ENCODE measurements at places on chromosomes 16 and 17.

- DNase-seq, result no peak
These were observed 21.0 kb upstream of the ENDOV start for GRCh38 chr17:80393961-80394360.

GRCh38 chr17:4527566-4528125 lies 27.5 kb downstream of the MYBBP1A start:
- DNase-seq, result no peak

DNA sequence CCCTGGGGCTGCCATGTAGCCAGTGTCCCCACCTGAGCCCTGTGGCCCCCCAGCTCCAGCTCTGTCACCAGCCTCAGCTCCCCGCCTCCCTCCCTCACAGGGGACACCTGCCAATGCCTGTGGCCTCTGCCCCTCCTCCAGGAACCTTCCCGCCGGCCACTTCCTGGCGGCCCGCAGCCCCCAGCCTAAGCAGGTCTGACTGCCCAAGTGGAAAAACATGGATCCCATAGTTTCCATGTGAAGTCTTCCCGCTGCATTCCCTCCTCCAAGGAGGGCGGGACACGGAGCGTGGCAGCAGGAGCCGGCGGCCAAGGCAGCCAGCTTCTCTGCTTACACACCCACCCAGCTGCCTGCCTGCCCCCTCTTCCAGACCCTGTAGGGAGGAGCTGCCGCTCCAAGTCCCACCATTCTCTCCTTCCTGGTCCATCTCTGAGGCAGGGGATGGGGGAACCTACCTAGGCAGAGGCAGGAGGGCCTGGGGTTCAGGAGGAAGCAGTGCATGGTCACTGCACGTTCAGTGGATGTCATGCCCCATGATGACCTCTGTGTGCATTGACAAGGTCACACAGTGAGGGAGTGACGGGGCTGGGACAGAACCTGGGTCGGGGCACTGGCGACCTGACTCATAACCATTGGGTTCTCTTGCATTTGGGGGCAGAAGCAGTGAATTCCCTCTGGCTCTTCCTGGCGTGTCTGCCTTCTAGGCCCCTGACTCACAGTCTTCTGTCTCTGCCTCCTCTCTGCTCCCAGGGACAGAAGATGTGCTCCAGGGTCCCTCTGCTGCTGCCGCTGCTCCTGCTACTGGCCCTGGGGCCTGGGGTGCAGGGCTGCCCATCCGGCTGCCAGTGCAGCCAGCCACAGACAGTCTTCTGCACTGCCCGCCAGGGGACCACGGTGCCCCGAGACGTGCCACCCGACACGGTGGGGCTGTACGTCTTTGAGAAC lies 8.7 kb downstream of the VASN start:
- DNase-seq, result no peak

- peak; percentile 79 for DNase-seq
These were observed 8.2 kb downstream of the CAVIN1 start for GRCh38 chr17:42414704-42415409.

DNA sequence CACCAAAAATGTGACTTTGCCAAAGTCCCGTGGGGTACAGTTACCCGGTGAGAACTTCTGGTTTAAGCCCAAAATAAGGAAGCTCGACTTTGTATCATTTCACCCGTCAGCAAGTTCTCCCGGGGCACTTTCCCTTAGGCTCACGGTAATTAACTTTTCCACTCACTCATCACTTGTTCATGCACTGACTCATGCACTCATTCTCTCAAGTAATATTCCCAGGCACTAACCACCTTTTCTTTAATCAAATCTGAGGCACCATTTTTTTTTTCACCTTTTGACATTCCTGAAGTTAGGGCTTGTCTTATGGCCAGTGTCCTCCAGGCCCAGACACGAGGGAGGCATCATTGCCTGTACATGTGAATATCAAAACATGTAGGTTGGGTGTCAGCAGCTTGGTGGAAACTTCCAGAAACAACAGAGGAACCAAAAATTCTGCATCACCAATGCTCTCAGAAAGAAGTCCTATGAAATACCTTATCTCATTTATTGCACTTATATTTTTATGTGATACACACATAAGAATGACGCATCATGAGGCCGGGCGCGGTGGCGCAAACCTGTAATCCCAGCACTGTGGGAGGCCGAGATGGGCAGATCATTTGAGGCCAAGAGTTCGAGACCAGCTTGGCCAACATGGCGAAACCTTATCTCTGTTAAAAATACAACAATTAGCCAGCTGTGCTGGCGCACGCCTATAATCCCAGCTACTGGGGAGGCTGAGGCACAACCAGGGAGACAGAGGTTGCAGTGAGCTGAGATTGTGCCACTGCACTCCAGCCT lies 36.1 kb upstream of the ATP2C2 start:
- no peak for DNase-seq

GRCh38 chr17:36510636-36511035 lies 24.0 kb downstream of the MYO19 start:
- no peak for DNase-seq

- DNase-seq, result no peak
These were observed 304.7 kb downstream of the ZFHX3 start for GRCh38 chr16:72743011-72743761.

DNA sequence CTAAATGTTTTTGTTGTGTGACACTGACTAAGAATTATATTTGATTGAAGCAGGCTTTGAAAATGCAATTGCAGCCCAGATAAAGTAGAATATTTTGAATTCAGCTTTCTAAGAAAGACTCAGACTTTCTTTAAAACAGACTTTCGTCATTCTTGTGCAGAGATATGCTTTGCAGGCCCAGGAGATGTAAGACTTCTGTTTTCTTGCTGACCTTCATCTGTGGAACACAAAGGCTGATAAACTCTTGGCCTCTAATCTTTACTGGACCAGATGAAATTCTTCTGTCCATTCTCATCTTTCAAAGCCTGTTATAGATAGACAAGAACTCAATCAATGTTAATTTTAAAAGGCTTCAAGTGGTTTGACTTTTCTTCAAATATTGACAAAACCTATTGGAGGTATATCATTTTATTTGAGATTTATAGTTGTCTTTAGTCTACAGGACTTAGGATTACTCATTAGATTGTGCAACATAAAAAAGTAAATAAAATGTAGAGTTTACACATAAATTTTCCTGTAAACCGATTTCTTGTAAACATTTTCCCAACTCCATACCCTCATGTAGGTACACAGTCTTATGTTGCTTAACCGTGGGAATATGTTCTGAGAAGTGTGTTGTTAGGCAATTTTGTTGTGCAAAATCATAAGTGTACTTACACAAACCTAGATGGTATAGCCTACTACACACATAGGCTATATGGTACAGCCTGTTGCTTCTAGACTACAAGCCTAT lies 94.2 kb downstream of the MAP2K4 start:
- DNase-seq, result no peak

DNA sequence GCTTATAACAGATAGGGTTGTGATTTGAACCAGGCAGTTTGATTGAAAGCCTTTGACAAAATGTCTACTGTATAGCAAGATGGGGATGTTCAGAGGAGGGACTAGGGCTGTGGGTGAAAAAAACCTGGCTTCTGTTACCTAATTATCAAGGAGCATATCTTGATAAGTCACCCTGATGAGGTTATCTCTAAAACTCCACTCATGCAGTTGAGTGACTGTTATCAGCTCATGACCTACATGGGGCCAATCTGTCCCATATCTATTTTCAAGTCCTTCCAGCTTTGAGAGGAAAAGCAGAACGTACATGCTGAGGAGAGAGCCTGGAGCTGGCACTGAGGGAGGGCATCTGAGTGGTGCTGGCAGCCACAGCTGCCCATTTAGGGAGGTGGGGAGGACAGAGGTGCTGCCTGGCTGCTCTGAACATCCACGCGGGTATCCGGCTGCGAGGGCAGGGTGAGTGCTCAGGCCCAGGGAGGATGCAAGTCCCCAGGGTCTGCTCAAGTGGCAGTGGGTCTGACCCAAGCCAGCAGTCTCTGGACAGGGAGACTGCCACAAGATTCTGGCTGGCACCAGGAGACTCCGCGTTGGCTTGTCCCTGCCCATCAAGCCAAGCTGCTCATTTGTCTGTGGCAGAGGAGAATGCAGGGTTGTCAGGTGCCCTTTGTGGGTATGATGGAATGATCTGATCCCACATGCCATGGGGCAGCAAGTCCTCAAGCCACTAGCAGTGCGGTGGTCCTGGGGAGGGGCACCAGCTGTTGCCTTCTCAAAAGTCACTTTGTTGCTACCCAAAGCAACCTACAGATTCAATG lies 29.2 kb downstream of the ATPAF2 start:
- DNase-seq, result no peak

DNA sequence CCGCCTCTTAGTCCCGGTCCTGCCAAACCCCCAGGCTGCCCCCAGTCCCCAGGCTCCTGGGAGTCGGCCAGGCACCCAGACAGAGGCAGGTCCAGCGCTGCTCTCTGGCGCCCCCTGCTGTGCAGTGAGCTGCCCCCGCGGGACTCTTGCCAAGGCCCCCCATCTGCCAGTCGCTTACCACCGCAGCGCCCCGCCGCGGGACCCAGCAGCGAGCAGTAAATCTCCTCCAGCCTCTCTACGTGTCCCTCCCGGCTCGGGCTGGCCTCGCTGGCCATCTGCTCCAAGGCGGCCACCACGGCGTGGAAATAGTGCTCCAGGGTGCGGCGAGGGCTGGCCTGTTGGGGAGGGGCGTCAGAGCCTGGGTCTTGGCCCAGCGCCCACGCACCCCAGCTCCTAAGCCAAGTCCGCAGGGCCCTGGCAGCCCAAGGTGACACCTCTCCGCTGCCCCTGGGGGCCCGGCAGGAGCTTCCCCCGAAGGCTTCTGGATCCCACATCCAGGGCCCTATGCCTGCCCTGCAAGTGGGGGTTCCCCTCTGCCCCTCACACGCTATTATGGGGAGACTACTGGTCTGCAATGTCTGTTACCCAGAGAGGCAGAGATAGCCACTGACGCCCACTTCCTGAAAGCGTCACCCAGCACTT lies 33.7 kb upstream of the MFSD6L start:
- peak; percentile 68 for DNase-seq

DNA sequence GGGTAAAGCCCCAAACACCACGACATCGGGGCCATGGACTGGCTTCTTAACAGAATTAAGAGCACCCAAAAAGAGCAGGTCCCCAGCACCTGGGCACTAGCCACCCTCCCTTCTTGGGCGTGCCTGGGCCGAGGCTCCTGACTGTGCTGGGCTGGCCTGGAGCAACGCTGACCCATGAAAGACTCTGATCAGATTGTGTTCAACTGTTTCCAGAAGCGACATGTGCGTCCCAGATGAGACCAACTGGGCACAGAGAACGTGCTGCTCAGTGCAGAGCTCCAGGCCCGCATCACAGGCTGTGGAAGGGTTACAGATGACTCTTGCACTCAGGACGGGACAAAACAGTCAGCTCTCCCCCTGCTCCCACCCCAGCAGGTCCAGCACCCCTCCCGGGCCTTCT lies 100.7 kb downstream of the KCNJ12 start:
- no peak for DNase-seq

DNA sequence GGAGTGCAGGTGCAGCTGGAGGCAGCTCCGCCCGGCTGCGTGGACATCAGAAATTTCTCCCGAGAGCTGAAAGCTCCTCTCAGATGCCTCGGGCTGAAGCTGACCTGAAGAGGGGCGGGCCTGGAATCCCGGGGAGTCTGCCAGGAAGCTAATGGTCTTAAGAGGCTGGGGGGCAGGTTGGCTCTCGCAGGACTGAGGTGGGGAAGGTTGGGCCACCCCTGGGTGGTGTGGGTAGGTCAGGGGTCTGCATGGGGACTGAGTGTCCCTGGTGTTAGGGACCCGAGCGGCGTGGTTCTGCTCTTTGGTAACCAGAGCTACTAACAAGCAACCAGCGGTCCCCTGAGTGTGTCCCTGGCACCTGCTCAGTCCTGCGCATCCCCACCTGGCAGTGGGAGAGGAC lies 3.5 kb downstream of the CHMP6 start:
- no peak for DNase-seq

GRCh38 chr17:47280072-47280811 lies 26.6 kb downstream of the ITGB3 start:
- DNase-seq, result no peak

- no peak for DNase-seq
These were observed 13.5 kb upstream of the PLEKHG4 start for GRCh38 chr16:67265834-67266233.

DNA sequence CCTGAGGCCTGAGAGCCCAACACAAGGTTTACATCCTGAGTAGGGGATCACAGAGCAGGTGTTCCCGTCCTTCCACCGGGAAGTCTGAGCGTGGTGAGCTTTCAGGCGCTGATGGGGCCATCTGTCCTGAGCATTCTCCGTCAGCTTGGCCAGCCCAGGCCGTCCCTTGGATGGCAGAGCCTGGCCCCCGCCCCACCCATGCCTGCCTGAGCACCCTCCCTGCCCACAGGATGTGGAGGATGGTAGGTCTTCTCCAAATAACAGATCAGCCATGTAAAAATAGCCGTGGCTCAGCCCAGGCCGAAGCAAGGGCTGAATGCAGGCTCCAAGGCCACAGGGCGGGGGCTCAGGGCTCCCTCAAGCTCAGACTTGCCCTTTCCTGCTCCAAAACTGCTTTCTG lies 20.2 kb downstream of the SPNS2 start:
- DNase-seq, result no peak

- peak; percentile 40 for DNase-seq
These were observed 6.2 kb downstream of the EFNB3 start for GRCh38 chr17:7711051-7711755.

DNA sequence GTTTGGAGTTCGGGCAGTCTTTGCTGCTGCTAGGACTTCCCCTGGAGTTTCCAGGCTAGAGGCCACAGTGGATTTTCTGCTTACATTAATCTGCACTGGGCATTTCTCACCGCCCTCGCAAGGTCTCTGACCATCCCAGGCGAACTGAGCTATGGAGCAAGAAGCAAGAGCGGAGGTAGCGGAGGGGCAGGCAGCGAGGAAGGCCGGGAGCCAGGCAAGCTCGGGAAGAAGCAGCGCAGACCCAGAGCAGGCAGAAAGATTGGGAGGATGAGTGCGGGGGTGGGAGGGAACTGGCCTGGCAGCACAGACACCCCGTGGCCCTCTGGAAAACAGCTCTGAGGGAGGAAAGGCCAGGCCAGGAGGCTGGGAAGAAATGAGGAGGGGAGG lies 3.8 kb downstream of the COTL1 start:
- DNase-seq, result no peak

DNA sequence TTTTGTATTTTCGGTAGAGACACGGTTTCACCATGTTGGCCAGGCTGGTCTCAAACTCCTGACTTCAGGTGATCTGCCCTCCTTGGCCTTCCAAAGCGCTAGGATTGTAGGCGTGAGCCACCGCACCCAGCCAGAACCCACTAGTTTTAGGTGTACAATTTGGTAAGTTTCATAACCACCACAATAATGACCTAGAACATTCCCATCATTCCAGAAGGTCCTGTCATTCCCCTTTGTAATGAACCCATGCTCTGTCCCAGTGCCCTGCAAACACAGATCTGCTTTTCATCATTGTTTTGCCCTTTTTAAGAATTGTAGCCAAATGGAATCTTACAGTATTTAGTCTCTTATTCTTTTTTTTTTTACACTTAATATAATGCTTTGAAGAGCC lies 35.6 kb upstream of the IRF8 start:
- no peak for DNase-seq

Data from activated CD4-positive, alpha-beta T cell treated with anti-CD3 and anti-CD28 coated beads for 48 hours (primary cell).